ENCODE measurements at places on chromosomes 5 and 9.
A peak's percentile ranks its signal among the peaks of the same experiment; 100 is the strongest.

GRCh38 chr5:23523998-23524397 is 16.6 kb downstream of the PRDM9 start:
- DNase-seq: no peak

DNA sequence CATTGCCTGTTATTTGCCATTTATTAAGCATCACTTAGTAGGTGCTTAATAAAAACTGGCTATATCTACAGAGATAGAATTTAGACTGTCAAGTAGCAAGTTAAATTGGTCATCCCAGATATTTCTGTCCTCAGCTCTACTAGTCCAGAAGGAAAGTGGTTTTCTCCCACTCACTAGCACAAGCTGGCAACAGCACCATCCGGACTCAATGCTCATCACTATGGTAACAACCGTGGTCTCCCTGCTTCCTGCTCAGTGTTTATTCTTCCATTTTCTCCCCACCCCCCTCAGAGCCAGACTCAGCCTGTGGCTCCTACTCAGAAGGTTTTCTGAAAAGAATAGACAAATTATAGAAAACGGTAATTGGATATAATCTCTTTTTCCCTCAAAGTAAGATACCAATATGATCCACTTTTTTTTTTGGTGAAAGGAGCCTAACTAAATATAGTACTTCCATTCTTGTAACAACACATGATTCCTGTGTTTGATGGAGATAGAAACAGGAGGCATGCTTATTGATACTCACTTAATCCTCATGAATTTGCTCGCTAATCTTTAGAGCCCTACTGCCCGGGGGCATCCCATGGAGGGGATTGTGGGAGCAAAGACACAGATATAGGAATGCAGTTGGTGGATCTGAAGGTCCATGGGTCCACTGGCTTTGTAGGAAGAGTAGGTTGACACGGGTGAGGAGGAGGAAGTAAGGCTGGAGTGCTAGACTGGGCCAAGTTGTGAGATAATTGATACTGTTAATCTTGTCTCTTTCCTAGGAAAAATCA is 191.4 kb downstream of the MAN2A1 start:
- peak; percentile 58 for DNase-seq

DNA sequence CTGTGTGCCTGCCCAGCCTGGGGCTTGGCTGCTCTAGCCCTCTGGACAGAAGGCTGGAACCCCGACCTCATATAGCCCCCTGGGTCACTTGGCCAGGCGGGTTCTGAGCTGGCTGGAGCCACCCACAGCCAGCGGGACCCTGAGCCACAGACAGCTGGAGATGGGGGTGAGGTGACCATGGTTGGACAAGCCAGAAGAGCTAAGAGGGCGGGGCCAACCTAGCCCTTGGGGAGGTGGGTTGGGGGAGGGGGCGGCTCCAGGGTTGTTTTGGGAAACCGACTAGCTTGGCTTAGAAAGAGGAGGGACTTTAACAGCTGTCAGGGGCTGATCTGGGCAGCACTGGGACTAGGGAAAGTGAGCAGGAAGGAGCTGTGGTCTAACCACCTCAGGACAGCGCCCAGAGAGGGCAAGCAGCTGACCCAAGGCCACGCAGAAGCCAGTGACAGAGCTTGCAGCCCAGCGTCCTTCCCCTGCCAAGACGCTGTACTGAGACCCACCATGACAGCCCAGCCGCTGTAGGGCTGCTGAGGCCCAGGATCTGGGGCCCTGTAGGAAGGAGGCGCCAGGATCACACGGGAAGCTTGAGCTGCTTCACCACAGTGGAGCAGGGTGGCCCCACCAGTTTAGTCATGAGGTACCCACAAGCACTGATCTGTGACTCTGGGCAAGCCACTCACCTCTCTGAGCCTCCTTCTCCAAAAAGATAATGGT is 2.2 kb downstream of the AIF1L start:
- no peak for DNase-seq

GRCh38 chr9:131727184-131727759 is 12.6 kb downstream of the RAPGEF1 start:
- no peak for DNase-seq

- no peak for DNase-seq
Observed at GRCh38 chr5:148794275-148794674, 32.1 kb upstream of the ADRB2 start.

DNA sequence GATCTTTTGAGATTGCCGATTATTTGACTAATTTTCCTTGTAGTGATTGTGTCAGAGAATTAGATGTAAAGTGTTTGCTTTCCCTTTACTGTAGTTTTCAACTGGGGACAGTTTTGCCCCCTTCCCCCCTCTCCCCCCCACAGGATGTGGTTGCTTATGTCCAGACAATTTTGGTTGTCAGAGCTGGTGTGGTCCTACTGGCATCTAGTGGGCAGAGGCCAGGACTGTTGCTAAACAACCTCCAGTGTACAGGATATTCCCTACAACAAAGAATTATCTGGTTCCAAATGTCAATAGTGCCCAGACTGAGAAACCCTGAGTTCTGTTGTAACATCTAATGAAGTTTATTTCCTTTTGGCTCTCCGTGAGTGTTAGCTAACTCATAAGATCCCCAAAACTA is 20.0 kb downstream of the TMEFF1 start:
- no peak for DNase-seq

GRCh38 chr9:68640421-68641089 is 64.5 kb upstream of the PIP5K1B start:
- no peak for DNase-seq

GRCh38 chr5:167903243-167903642 is 388.2 kb upstream of the WWC1 start:
- no peak for DNase-seq

- DNase-seq: peak; percentile 48
Observed at GRCh38 chr5:16271851-16272250, 92.3 kb upstream of the MARCHF11 start.

- DNase-seq: no peak
Observed at GRCh38 chr5:134994560-134995156, 27.0 kb downstream of the CATSPER3 start.

- no peak for DNase-seq
Observed at GRCh38 chr9:8552732-8553131, 753.2 kb upstream of the DMAC1 start.

DNA sequence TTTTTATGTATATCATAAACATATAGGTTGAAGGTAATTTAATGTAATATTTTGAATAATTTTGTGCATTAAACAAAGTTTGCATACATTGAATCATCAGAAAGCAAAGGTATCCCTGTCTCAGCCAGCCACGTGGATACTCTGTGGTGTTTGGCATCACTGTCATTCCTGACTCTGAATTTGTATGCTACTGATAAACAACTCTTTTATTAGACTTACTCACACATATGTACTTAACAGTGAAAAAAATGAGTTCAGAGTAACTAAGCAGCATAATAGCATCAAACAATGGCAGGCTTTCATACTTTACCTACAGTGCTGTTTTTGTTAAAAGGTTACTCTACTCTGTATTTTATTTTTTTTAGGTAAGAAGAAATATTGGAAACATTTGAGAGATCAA is 171.9 kb downstream of the COMMD10 start:
- no peak for DNase-seq

- no peak for DNase-seq
Observed at GRCh38 chr9:81847181-81847915, 80.9 kb upstream of the SPATA31D4 start.

DNA sequence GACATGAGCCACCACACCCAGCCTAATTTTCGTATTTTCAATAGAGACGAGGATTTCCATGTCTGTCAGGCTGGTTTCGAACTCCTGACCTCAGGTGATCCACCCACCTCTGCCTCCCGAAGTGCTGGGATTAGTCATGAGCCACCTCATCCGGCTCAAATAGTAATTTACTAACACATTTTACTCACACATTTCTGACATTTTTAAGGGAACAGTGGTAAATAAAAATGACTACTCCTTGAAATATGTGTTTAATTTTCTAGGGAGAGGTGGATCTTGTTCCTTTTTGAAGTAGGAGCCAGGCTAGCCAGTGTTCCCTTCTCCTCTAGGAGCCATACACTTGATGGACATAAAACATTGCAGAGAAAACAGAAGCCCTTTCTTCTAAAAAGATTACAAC is 55.2 kb upstream of the ERBIN start:
- DNase-seq: no peak

DNA sequence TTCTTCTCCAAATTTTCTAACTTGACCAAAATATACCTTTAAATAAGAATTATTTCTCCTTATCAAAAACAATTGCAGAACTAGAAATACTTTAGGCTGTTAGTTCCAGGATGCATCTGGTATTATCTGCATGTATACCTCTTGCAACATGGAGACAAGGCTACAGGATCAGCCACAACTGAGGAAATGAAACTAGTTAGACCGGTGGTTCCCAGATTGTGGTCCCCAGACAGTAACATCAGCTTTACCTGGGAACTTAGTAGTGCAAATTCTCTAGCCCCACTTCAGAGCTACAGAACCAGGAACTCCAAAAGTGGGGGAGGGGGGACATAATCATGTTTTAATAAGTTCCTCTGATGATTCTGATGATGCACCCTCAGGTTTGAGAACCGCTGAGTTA is 61.6 kb upstream of the C9orf72 start:
- no peak for DNase-seq

GRCh38 chr5:116971131-116971530 is 396.5 kb upstream of the SEMA6A start:
- DNase-seq: no peak

GRCh38 chr9:17888066-17888465 is 309.2 kb downstream of the SH3GL2 start:
- no peak for DNase-seq

DNA sequence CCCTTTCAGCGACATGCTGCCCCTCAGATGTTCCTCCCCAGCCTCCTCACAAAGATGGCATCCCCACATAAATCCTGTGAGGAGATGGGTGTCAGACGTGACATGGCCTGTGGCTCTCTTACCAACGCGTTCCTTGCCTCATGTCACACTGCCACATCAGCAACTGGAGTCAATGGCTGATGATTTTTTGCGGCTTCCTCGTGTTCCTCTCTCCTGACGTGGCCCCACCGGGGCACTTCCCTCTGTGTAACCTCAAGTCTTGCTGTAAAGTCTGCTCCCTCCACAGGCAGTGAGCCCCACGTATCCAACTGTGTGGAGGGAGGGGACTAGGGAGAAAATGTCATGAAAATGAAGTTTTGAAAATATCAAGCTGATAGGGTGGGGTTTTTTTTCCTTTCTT is 53.2 kb upstream of the SHISAL2B start:
- DNase-seq: no peak

- DNase-seq: no peak
Observed at GRCh38 chr9:24572406-24572805, 26.7 kb upstream of the IZUMO3 start.

DNA sequence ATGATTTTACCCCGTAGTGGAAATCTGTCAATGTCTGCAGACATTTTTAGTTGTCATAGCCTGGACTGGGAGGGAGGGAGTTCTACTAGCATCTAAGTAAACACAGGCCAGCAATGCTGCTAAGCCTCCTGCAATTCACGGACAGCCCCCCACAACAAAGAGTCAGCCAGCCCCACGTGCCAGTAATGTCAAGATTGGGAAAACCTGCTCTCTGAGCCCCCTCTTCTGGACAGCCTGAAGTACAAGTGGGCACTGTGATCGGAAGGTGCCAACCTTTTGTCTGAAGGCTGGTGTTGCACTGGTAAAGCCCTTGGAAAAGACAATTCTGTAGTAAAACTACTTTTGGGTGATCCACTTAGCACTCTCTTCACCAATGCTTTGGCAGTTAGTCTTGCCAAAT is 154.5 kb downstream of the TARS1 start:
- peak; percentile 9 for DNase-seq

DNA sequence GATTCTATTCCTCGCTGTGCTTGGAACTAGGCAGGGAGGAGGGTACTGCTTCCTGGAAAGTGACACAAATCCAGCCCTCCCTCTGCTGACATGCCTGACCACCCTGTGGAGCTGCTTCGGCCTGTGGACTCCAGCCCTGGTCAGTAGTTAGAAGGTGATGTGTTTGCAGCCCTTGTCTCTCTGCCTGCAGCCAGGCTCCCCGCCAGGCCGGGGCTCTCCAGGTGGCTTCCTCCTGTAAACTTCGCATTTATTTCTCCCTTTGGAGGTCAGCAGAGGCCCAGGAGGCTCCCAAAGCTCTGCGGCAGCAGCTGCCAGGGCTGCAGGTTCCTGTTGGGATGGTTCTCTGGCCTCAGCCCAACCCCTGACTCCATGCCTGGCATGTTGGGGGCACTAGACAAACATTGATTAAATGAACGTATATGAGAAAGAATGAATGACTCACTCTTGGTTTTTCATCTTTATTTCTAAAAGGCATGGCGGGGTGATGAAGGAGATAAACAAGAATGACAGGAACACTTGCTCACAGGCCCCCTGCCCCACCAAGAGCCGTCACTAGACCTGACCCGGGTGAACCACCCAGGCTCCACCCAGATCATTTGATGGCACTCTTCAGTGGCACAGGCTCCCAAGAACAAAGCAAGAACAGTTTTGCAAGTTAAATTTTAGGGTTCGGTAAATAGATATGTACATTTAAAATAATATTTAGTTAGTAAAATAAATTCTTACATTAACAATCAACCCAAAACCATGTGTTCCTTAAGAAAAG is 8.4 kb upstream of the IRX2 start:
- DNase-seq: no peak

DNA sequence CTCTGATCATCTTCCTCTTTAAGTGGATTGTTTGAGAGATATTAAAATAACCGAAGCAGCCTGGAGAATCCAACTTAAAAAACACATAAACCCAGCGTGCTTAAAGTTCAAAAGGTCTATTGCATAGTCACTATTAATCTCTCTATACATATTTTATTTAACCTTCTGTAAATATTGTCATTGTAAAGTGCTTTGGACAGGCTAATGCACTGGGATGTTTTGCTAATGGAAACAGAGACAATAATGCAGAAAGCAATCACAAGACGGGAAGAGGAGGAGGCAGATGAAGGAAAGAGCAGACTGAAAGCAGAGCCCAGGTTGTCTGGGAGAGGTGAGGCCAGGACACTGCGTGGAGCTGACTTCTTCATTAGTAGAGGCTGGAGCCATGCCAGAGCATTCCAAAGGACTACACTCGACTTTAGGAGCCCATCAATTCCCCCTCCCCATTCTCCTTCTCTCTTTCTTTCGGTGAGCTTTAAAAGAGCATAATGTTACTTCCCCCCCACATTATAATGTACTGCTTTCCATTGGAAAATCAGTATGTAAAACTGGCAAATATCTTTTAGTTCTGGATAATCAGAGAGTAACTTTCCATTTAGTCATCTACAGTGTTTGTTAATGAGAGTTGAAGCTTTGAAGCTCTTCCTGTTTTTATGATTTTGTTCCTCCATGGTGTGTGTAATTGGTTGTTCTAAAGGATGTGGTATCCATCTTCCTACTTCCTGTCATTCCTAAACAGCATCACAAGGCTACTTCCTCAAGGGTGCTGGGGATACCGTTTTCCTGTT is 307.3 kb upstream of the MPDZ start:
- no peak for DNase-seq

GRCh38 chr5:149399775-149400174 is 20.7 kb upstream of the IL17B start:
- no peak for DNase-seq

- DNase-seq: no peak
Observed at GRCh38 chr5:1519631-1520210, 4.0 kb downstream of the LPCAT1 start.

DNA sequence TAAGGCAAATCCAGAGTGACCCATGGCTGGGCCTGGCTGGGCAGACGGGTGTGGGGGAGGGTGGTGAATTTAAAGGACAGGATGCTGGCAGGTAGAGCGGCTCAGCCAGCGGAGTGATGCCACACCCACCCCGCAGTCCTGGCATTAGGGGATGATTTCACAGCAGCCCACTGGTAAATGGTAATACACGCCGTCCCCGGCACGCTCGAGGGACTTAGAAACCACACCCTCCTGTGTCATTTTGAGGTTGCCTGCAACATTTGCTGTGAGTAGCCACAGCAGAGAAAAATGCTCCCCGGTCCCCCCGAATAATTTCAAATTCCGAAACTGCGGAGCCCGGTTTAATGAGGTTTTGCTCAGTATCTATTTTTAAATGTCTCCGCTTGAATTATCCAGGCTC is 71.3 kb upstream of the FCN2 start:
- DNase-seq: no peak
